ENCODE measurements at places on chromosomes 2 and 18. TPM values are rescaled to one million over a fixed set of nuclear protein-coding genes. Genes with fewer than 3 reads are reported as not detected.
A peak's percentile ranks its signal among the peaks of the same experiment; 100 is the strongest.

DNA sequence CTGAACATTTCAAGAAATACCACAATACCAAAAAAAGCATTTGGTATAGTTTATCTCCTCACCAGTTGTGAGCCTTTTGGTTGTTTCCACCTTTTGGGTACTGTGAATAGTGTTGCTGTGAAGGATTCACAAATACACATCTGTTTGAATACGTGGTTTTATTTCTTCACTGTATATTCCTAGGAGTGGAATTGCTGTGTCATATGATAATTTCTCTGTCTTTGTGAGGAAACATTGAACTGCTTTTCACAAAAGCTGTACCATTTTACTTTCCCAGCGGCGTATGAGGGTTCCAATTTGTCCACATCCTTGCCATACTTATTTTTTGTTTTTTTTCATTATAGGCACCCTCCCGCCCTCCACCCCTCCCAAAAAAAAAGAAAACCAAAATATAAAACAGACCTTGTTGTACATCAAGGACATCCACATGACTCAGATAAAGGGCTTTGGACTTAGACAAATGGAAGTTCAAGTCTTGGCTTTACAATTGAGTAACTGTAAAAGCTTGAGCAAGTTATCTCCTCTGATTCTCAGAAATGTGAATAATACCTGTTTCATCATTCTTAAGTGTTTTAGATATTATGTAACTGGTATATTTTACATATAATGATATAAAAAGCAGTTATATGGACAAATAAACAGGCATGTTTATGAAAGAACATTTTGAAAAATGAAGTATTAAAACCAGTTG, 19.0 kb downstream of the UBE2E3 start:
- no peak for DNase-seq

- no peak for DNase-seq
These were observed 259.1 kb upstream of the RAB6C start for GRCh38 chr2:129720360-129720759.

DNA sequence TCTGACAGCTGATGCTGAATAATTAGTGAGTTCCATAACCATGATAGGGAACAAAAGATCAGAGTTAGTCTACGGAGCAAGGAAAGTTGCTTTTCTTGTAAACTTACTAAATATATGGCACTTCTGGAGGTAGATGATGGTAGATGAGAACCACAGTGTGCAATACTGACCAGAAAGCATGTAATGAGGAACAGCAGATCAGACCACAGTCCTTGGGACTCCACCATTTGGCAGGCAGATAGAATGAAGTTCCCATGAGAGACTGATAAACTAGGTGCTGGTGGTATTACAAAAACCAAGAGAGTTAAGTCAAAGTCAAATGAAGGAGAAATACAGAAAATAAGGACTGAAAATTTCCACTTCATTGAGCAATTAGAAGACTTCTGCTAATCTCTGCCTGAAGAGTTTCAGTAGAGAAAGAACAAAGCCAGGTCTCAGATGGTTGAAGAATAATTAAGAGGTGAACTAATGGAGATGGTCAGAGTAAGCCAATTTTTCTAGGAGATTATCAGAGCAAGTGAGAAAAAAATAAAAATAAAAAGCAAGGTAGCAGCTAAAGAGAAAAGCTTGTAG, 10.4 kb downstream of the CERKL start:
- no peak for DNase-seq

GRCh38 chr18:13191779-13192178, 26.8 kb upstream of the LDLRAD4 start:
- peak; percentile 3 for DNase-seq

The EPB41L3 gene
- total RNA-seq: 191 TPM

The SDC1 gene
- 306 TPM for total RNA-seq

DNA sequence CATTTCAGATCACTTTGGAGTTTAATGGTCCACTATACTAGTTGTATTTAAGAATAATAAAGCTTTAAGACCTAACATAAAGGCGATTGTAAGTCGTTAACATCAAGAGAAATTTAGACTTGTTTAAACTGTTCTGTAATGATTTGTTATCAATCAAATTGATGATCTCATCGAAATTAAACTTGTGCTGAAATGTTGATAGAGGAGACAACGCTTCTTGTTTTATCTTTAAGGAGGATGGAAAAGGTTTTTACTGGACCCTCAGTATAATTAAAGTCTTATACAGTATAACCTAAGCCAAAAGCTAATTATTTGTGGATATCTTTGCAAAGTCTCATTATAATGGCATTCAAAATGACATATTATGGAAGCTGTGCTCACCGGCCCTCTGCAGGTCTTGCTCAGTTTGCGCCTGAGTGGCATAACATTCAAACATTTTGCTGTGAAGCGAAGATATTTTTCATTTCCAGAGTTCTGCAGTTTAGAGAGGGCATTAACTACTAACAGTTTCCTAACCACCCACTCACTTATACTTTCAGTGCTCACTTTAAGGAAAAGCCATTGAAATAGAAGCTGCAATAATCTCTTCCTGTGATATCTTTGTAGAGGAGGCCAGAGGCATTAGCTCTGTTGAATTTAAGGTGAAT, 1.4 kb upstream of the SERTAD2 start:
- DNase-seq: peak; percentile 16

DNA sequence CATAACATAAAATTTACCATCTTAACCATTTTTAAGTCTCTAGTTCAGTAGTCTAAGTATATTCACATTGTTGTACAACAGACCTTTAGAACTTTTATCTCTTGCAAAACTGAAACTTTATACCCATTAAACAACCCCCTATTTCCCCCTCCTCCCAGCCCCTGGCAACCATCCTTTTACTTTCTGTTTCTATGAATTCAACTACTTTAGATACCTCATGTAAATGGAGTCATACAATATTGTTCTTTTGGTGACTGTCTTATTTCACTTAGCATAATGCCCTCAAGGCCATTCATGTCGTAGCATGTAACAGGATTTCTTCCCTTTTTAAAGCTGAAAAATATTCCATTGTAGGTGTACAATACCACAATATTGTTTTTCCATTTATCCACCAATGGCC, 129.8 kb downstream of the PDE11A start:
- no peak for DNase-seq

GRCh38 chr2:240296104-240296406, 139.4 kb upstream of the GPC1 start:
- no peak for DNase-seq

DNA sequence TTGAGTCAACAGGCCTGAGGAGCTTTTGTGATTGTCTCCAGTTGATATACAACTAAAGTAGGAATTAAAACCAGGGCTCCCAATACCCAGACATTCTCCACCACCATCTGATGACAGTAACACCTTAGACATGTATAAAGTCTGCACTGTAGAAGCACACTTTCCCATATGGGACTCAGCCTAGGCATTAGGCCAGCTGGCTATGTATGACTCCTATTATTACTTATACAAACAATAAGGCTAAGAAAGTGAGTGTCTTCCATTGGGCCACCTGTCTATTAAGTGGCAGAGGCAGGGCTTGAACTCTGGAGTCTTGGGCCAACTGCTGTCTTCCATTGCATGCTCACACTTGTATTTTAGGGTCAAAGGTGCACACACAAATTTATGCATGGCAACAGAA, 32.1 kb upstream of the COLEC12 start:
- DNase-seq: no peak

DNA sequence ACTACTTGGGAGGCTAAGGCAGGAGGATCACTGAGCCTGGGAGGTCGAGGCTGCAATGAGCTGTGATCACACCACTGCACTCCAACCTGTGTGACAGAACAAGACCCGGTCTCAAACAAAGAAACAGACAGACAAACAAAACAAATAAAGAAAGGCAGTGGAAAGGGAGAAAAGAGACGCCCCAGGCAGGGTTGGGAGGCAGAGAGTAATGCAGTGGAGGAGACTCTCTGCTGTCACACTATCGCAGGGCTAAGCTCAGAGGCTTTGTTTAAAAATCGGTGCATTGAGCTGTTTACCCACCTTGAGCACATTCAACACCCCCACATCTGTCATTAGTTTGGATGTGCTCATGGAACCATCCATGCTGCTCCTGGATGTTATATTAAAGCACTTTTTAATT, 84.2 kb upstream of the RMP24 start:
- DNase-seq: no peak

DNA sequence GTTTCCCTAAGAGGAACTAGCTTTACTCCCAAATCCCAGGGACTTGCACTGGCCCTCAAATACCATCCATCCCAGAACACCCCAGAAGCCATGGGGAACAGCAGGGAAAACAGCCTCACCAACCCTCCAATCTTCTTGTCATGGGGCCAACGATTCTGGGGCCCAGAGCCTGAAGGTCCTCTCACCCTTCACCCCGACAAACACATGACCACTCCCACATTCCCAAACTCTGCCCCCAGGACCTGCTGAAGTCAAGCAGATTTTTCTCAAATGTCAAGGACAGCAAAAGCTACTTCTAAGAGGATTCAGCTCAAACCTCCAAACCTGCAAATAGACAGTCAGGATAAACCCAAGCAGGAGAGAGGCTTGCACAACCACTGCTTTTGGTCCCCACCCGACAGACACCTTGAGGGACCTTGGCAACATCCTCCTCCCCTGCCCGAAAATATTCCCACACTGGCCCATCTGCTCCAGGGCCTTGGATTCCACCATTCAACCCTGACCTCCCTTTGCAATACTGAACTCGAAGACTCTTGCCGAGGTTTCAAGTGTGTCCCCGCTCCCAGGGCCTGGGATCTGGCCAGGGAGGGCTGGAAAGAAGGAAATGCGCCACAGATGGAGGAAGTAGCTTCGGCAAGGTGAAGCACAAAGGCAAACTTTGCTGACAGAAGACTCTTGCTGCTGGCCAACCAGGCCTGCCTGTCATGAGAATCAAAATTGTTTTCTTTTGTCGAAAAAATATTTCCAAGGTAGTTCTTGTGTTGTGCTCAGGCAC, 143.3 kb downstream of the ZFP36L2 start:
- DNase-seq: no peak

GRCh38 chr2:126429103-126429502, 226.9 kb upstream of the GYPC start:
- DNase-seq: no peak

DNA sequence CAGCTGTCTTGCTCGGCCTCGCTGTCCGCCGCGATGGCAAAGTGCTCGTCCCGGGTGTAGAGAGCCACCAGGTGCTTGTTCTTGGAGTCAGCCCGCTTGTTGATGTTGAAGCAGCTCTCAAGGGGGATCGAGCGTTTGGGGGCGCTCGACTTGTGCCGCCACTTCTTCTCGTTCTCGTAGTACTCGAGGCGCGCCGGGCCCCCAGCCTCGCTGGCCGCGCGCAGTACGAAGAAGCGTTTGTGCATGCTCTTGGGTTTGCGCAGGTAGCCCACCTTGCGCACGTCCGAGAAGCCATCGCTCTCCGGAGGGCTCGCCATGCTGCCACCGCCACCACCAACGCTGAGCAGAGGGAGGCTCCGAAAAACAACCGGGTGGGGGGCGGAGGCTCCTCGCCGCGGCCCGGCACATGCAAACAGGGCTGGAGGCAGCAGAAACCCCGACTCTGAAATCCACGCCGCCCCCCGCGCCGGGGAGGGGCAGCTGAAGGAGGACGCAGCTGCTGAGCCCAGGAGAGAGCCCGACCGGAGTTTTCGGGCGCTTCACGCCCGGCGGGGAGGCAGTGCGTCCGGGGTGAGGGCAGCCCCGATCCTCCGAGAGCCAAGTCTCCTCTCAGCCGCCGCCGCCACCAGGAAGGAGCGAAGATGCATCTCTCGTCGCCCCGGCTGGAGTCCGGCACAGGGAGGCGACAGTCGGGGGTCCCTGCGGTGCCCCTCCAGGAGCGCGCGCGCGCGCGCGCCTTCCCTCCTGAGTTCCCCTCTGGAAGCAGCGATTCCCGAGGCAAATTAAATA, 1.0 kb downstream of the IRS1 start:
- peak; percentile 66 for DNase-seq

GRCh38 chr2:179239195-179239594, 25.4 kb downstream of the SESTD1 start:
- peak; percentile 67 for DNase-seq

The SATB2 gene
- 14.5 TPM for total RNA-seq

DNA sequence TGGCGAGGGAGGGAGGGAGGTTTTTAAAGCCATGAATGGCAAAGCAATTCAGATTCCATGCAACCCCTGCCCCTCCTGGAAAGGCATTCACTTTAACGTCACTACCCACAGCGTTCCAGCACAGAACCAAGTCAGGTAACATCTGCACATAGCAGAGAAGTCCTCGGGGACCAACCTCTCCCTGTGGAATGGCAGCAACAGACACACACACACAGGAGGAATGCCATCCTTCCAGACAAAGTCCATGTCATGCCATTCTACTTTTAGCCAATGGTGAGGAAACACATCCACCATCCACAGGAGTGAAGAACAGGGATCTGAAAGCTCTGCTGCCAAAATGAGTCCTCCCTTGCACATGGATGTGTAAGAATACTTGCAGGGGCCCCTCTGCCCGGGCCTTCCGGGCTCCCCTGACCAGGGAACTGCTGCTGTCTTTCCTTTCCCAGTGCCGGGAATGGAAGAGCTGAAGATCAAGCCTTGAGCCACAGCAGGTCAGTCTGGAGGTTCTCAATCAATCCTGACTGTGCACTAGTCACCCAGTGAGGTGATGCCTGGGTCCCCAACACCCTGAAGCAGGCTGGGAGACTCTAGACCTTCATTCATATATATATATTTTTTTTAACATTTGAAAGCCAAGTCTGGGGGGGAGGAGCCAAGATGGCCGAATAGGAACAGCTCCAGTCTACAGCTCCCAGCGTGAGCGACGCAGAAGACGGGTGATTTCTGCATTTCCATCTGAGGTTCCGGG, 63.7 kb downstream of the UXS1 start:
- DNase-seq: no peak

GRCh38 chr2:20348542-20348941, 2.1 kb downstream of the PUM2 start:
- no peak for DNase-seq

GRCh38 chr2:6580982-6581381, 284.7 kb downstream of the CMPK2 start:
- DNase-seq: peak; percentile 73

- no peak for DNase-seq
These were observed 193.2 kb downstream of the MBD2 start for GRCh38 chr18:54031243-54031642.

DNA sequence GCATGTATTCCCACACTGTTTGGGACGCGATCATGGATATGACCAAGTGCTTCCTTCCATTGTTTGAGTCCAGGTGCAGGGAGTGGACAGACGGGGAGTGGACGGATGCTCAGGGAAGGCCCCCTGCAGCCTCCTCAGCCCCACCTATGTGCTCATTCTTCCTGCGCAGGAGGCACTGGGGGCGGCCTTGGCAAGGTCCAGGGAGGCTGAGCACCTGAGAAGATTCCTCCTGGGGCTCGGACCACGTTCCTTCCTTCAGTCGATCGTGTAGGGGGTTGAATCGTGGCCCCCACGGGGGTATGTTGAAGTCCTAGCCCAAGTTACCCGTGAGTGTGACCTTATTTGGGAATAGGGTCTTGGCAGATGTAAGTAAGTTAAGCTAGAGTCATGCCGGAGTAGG, 60.4 kb downstream of the ASB1 start:
- DNase-seq: no peak

The EML6 gene
- total RNA-seq: 1.8 TPM

The PIEZO2 gene
- total RNA-seq: 0.10 TPM

- DNase-seq: peak; percentile 90
These were observed 260.2 kb upstream of the TRIB2 start for GRCh38 chr2:12456293-12457106.

The COLEC12 gene
- total RNA-seq: not detected
